Stimulated activated CD4-positive, alpha-beta T cell treated with anti-CD3 and anti-CD28 coated beads, Interleukin-12 subunit alpha, Interleukin-12 subunit beta, amount 100 ng/mL, for 24 hours (primary cell): ENCODE measurements at places on chromosomes 13 and 19.
A peak's percentile ranks its signal among the peaks of the same experiment; 100 is the strongest.

GRCh38 chr13:110944121-110944967, 29.5 kb upstream of the ANKRD10 start:
- DNase-seq: no peak

DNA sequence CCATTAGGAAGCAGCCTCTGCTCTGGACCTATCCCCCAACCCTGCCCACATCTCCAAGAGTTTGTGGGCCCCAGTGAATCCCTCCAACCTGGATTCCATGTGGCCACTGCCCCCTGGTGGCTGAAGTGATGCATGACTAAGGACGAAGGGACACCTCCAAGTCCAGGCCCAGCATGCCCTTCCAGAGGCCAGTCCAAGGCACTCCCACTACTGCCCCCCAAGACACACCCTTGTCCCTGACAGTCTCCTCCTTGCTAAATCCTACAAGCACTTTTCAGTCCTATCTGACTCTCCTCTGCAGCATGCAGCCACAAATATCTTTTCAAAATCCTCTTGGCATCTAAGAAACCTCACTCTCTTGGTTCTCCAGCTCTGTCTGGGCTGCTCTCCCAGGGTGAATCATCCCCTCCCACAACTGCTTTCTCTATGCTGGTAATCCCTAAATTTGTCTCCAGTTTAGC, 33.0 kb downstream of the DEDD2 start:
- DNase-seq: peak; percentile 46

GRCh38 chr13:43057653-43058317, 34.4 kb downstream of the DNAJC15 start:
- no peak for DNase-seq

DNA sequence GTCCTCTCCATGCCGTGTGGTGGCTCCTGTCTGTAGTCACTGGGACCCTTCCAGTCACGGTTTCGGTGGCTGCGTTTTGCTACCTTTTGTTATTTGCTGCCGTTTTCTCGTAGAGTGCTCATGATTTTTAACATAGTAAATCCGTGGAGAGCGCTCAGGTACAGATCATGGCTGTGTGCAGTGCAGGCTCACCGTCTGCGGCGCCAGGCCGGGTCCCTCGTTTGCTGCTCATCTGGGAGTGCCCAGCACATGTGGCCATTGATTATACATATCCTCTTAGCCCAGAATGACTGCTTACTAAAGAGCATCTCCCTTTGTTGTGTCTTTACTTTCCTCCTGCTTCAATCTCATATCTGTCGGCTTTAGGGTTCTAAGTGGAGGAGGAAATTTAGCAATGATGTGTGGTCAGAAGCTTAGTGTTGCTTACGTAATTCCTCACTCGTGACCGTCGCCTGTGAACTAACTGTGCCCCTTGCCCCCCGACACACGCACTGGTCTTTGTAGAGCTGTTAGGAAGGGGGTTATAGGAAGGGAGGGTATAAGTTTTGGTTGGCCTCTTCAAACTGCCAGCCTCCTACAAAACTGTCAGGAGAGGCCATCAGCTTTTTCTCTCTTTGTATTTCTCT, 31.8 kb downstream of the TFDP1 start:
- DNase-seq: no peak
